Fibroblast of skin of left quadriceps (primary cell): ENCODE measurements at places on chromosomes 3 and 15.

DNA sequence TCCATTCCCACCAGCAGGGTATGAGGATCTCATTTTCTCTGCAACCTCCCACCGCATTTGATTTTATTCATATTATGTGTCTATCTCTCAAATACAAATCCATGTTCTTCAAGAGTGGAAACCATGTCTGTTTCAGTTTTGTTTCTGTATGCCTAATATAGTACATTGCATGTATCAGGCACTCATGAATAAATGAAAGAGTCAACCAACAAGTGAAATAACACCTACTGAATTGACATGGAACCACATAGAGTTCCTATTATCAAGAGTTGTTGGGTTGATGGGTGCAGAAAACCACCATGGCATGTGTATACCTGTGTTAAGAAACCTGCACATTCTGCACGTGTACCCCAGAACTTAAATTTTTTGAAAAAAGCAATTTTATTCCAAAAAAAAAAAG, 466.8 kb downstream of the LPP start:
- DNase-seq: no peak

GRCh38 chr15:100633763-100634075, 31.3 kb downstream of the ASB7 start:
- DNase-seq: no peak

DNA sequence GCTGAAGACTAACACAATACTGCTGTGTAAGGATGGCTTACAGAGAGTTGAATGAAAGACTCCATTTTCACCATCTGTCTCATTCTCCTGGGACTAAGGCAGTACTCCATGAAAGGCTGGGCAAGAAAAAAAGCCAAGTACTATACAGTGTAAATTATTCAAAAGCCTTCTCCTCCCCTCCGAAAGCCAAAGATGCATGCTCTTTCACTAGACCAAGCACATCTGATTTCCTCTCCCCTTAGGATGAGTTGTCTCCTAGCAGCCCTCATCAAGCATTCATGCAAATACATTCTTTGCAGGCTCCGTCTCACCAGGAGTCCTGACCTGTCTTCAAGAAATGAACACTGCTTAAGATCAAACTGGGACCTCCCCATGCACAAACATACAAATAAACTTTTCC, 133.5 kb upstream of the THBS1 start:
- no peak for DNase-seq

- DNase-seq: no peak
Observed at GRCh38 chr3:72590732-72591221, 257.5 kb downstream of the SHQ1 start.

DNA sequence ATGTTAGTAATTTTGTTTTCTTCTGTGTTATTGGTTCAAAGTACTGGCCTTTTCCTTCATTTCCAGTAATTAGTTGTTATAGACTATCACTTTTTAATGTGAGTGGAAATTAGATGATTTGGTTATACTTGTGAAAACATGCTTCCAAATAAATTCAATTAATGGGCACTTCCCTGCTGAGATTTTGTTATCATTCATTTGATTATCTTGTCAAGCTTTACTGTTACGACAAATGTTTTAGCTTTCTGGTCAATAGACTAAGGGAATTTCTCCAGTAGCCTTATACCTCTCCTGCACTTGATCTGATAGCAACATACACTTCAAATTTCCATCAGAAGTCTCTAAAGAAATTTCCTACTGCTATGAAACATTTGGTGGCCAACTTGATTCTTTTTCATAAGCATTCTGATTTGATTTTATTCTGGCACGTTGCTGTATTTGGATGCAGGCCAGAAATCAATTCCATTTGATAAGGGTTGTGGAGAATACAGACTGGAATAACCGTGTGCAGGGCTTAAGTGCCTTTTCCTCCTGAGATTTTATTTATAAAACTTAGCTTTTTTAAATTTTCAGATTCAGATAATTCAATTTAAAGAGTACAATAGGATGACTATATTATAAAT, 573.8 kb upstream of the NAALADL2 start:
- no peak for DNase-seq

DNA sequence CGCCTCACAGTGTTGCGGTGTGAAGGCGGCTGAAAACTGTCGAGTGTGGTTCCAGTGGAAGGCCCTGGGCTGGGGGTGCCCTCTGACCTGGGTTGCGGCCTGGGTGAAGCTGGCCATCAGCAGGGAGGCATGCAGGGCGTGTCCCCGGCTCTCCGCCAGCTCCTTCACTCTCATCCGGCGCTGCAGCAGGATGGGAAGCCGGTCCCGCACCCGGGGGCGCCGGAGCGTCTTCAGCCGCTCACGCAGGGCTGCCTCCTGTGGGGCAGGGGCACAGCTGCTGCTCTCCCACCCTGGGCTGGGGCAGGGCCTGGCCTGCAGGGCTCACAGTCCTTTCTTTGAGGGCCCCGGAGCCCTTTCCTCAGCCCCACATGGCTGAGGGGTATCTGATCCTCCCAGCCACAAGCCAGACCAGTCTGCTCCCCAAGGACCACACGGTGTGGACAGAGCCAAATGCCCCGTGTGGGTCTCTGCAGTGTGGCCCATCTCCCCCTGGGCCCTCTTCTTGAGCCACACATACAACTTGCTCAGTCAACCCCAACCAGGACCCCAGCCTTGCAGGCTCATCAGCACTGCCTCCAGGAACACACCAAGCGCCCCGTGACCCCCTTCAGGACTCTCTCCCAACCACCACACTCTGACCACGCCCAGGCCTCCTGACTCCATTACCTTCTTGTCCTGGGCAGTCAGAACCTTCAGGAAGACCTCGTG, 26.8 kb downstream of the SPTBN5 start:
- DNase-seq: no peak

DNA sequence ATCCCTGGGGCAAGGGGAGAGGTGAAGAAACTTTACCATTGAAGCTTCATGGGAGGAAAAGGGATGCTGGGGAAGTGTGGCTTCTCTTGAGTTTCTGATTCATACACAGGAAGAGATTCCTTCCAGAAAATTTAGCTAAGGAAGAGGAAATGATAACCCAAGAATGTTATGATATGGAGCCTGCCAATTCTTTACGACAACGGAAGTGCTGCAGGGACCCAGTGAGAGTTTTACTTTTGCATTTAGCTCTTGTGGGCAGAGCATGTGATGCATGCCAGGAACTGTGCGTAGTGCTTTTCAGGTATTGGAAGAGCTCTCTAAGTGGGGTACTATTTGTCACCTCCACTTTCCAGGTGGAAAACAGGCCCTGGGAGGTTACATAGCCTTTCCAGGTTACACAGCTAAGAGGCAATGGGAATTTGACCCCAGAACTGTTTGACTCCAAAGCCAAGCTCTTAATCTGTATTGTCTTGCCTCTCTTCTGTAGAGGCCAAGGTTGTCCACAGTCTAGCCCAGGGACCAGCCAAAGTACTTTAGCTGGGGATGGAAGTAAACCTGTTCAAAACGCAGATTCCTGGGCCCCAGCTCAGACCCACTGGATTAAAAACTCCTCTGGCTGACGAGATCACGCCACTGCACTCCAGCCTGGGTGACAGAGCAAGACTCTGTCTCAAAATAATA, 23.0 kb downstream of the CMTM7 start:
- no peak for DNase-seq

DNA sequence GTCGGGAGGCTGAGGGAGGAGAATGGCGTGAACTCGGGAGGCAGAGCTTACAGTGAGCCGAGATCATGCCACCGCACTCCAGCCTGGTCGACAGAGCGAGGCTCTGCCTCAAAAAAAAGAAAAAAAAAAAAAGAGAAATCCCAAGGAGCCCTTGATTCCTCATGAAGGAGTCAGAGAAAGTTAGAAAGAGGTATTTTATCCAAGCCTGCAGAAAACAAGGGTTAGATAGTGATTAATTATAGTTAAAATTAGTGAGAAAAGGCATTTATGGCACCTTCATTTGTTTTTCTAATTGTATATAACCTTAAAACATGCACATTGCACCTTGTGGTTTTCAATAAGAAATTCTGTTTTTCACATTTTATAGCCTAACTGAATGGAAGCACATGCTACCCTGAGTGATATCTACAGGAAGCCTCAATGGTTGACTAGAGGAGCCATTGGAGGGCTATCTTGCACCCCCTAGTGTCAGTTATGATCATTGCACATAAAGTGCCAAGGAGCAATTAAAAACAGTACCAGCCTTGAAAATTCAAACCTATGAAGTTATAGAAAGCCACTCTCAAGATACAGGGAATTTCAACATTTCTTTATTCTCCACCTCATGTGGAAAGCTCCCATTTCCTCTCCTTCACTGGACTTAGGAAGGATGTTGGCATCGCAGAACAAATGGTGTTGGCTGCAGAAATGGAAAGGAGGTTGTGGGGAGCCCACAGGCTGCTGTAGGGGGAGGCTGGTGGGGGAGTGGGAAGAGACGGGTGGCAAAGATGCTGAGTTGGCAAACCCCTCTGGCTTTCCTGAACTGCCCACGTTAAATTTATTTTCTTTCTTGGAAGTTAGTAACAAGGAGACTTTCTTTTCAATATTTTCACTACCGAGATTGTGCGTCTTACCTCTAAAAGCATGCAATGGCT, 48.5 kb downstream of the ITGA11 start:
- DNase-seq: no peak

GRCh38 chr15:86336051-86336788, 256.5 kb downstream of the AGBL1 start:
- DNase-seq: no peak

DNA sequence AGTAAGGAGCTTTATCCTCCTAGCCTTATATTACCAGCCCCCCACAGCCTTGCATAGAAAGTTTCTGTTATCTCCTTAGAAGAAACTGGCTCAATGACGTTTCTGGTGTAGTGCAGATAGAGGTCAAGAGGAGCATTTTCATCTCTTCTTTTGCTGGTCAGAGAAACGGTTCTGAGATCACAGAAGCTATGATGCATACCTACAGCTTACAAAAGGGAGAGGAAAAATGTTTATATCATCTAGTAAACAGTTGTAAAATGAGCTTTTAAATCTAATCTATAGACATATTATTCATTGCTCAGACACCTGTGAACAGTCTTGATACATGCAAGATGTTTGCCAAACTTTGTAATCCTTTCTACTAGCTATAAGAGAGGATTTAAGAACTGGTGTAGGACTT, 68.0 kb downstream of the GMPS start:
- DNase-seq: no peak

- peak; percentile 85 for DNase-seq
Observed at GRCh38 chr3:151226088-151226563, 23.1 kb upstream of the GPR171 start.

DNA sequence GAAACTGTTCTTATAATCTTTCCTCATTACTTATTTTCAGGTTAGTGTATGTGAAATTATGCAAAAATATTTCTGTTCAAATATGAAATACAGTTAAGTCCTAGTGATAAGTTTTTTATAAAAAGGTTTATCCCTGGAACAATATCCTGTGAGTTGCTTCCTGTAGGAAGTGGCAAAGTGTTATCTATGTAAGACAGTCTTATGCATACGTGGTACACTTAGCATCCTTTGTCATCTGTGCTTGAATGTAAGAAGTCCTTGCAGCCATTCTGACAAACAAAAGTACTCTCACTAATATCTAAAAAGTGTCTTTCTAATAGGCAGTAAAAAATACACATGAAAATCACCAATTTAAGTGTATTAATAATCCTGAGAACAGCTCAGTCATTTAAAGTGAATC, 372.5 kb upstream of the BCHE start:
- DNase-seq: no peak

DNA sequence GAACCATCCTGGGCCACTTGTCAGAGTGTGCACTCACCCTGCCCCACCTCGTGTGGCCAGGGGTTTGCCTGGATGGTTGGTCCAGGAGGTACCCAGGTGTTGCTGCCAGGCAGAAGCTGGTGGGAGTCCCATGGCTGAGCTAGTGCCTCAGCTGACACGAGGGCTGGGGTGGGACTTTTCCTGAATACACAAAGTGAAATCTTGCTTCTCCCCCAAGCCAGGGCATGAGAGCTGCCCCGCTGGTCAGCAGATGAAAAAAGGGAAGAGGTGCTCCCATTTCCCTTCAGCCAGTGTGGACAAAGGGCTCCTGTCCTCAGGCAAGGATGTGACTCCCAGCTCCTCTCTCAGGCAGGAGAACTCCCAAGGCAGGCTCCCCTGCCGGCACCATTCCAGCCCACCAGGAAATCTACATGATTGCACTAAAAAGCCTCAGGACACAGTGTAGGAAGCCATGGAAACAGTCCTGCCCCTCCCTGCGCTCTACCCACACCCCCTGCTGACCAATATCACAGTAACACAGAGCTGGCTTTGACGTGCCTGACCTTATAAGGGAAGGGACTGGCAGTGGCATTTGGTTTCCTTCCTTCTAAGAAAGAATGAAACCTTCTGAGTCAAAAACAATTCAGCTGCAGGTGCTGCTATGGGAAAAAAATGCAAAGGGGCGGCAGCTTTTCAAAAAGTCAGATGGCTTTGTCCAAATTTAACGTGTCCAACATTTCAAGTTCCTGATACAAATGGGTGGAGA, 33.9 kb downstream of the MYO5C start:
- DNase-seq: peak; percentile 22

- no peak for DNase-seq
Observed at GRCh38 chr15:93819826-93820225, 411.5 kb upstream of the MCTP2 start.

- peak; percentile 75 for DNase-seq
Observed at GRCh38 chr15:92521624-92522008, 127.9 kb downstream of the ST8SIA2 start.

- DNase-seq: peak; percentile 11
Observed at GRCh38 chr3:191531434-191531972, 70.5 kb downstream of the PYDC2 start.

DNA sequence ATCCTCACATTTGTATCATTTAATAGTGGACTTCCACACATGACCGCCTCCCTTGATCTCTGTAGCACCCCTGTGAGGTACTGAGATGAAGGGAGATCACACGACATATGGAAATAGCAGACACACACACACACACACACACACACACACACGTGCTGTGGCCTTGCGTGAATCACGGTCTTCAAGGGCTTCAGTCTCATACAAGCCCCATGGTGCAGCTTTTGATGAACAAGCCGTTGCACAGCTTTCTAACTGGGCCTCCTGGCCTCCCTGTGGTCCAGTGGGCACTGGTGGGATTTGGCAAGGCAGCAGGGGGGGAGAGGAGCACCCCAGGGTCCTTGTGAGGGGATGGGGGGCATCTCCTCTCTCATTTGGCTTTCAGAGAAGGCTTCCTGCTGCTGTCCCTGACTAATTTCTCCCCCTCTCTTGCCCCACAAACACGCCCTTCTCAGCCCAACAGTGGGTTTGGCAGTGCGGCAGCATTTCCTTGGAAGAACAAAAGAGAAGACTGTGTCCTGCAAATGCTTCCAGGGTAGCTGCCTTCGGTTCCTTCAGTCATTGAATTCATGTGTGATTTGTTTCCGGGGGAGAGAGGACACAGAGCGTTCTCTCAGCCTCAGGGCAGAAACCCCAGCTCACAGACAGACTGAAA, 98.7 kb downstream of the SMAD6 start:
- DNase-seq: no peak

GRCh38 chr3:81237181-81237580, 524.3 kb downstream of the GBE1 start:
- DNase-seq: no peak

DNA sequence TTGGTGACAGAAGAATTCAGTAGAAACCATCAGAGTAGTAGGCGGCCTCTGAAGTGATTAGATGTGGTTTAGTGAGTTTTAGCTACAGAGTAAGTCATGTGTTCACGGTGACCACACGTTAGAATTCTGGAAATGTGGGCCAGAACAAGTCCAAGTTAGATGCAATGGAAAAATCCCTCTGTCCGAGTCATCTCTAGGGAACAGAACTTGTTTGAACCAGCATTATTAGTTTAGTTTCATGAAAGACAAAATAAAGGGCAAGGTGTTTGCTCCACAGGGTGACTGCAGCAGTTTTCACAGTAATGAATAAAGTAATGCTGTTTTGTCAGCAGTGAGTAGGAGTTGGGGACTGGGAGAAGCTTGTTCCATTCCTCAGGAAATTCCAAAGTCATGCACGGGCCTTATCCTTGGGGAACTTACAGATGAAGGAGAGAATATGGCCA, 100.2 kb downstream of the CGNL1 start:
- DNase-seq: peak; percentile 6
